ENCODE measurements at places on chromosomes 5 and 9.

GRCh38 chr5:37112383-37112991 is 136.7 kb downstream of the CPLANE1 start:
- no peak for DNase-seq

GRCh38 chr9:81596679-81597418 is 92.5 kb downstream of the TLE1 start:
- no peak for DNase-seq

DNA sequence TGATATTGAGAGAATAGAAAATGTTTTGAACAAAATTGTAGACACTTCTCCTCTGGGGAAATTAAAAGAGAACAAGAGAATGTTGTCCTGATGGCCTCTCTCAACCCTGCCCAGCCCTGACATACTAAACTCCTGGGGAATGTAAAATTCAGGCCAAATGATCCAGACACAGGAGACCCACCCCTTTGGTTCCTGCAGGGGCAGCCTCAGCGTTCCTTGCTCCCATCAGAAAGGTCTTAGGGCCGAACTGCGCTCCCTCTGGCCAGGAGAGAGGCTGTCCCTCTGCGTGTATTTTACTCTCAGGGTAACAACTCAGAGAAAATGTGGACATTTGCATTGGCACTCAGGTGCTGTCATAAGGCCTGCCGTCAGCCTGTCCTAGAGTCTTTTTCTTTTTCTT is 616.3 kb upstream of the KLF4 start:
- DNase-seq: no peak

GRCh38 chr5:149387081-149387631 is 8.1 kb upstream of the IL17B start:
- DNase-seq: no peak

DNA sequence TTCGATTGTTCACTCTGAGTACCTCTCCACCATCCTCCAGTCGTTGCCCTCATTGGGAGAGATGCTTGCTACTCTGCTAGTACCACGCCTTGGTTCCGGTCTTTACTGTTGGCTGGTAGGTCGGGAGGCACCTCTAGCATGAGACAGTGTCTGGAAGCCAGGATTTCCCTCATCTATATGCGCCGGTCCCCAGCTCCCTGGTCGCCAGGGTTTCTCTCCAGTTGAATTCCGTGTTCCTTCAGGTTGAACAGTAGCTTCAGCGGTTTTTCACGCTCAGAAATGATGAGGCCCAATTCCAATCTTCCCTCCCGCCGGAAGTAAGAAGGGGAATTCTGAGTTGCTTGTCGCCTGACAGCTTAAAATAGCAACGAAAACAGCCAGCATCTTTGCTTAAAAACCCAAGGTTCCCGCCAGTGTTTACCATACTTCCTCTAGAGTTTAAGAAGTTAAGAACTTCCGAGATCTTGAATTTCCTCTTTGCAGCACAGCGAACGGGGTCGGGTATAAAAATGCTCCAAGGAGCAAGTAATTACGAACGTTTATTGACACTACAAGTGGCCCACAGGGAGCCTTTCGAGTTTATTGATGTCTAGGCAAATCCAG is 1.3 kb upstream of the ST8SIA4 start:
- no peak for DNase-seq

- no peak for DNase-seq
Measured at GRCh38 chr5:125750861-125751186, 672.4 kb upstream of the GRAMD2B start.

- no peak for DNase-seq
Measured at GRCh38 chr9:14535161-14535955, 157.9 kb downstream of the ZDHHC21 start.

- DNase-seq: no peak
Measured at GRCh38 chr9:9142001-9142400, 1342.4 kb upstream of the DMAC1 start.

DNA sequence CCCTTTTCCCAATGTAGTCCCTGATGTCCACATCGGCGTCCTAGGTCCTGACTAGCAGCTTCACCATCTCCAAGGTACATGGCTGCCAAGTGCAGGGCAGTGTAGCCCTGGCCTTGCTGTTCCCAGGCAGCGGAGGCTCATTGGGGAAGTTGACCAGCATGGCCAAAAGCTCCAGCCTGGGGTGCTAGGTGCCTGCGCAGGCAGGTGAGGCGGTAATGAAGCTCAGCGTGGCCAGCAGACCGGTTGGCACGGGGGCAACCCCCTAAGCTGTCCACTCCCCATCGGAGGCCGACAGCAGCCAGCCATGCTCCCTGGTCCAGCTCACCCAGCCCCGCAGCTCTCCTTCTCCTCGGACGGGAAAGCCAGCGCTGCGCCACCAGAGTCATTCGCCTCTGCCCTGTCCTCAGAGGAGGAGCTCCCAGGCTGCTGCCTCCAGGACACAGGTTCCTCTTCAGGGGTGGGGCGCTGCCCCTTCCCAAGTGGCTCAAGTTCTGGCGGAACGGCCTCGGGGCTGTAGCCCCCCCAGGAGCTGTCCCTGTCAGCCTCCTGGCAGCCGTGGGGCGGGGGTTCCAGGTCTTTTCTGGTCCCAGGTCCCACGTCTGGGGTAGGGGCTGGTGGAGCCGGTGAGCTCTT is 1218.2 kb downstream of the FOXD4L5 start:
- DNase-seq: no peak

GRCh38 chr5:66697796-66698564 is 101.8 kb downstream of the MAST4 start:
- no peak for DNase-seq
